ENCODE measurements at places on chromosomes 5 and 9.
A peak's percentile ranks its signal among the peaks of the same experiment; 100 is the strongest.

DNA sequence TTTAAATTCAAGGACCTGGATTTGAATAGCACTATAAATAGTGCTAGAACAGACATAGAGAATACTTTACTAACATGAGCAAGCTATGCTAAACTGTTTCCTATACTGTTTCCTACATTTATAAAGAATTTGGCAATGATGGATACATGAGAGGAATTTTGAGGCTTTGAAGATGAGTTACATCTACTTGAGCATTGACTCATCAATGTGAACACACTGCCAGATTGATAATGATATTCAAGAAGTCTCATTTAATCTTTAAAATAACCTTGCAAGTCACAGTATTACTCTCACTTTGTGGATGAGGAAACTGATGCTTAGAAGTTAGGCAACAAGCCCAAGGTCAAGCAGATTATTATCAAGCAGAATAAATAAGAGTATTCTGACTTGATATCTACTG is 281.9 kb downstream of the DNAH5 start:
- DNase-seq = no peak

DNA sequence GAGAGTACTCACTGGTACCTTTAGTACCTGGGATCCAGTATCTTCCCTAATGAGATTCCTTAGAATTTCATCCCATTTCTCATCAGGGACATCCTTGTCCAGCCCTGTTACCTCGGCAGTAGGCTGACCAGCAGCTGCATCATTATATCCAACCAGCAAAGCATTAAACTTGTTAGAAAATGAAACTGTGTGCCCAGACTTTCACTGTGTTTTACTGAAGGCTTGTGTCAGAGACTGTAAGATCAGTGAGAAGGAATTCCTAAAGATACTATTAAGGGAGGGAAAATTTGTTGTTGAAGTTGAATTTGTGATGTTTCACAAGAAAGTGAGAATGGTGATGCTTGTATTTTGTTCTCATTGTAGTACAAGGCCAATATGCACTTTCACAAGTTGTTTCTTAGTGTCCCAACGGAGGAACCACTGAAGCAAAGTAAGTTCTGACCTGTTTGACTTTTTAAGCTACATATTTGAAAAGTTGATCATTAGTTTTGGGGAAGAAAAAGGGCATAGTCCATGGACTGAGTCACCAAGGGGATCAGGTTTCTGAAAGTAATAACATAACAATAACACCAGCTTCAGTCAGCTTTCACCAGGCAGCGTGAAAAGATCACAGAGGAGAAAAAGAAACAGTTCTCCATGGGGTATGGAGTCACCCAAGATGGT is 48.8 kb downstream of the GRAMD2B start:
- DNase-seq = no peak

DNA sequence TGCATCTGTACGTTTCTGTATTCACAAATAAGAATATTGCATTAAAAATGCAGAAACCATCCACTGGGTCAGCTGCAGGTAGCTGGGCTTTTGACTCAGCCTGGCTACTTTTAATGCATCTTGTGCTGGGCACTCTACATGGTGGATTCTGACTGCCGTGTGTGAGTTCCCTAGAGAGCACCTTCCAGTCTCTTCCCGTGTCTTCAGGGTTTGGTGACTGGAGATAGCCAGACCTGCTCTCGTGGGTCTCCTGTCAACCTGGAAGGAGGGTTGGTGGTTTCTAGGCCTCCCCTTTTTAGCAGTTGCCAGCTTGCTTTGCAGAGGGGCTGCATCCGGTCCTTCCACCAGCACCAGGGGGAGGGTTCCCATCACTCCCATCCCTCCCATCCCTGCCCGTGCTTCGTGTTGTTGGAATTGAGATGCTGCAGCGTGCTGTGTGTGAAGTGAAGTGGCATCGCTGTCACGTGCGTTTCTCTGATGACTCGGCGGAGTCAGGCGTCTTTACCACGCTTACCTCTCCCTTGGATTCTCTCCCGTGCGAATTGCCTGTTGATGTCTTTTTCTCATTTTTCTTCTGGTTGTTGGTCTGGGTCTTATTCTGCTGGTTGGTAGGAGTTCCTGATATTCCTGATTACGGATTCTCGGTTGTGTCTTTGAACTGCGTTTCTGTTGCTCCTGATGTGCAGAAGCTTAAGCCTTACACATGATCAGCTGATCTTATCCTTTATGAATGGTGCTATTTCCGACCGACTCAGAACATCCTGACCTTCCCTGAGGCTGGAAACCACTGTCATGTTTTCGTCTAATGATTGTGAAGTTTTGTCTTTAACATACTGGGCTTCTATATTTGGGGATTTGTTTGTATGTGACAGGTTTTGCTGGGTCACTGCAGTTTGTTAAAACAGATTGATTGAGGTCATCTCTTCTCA is 16.9 kb downstream of the FBXW5 start:
- DNase-seq = no peak

GRCh38 chr5:132737982-132738681 is 786 bp upstream of the KIF3A start:
- no peak for DNase-seq

GRCh38 chr9:112224401-112225289 is 49.5 kb upstream of the SUSD1 start:
- DNase-seq = no peak

DNA sequence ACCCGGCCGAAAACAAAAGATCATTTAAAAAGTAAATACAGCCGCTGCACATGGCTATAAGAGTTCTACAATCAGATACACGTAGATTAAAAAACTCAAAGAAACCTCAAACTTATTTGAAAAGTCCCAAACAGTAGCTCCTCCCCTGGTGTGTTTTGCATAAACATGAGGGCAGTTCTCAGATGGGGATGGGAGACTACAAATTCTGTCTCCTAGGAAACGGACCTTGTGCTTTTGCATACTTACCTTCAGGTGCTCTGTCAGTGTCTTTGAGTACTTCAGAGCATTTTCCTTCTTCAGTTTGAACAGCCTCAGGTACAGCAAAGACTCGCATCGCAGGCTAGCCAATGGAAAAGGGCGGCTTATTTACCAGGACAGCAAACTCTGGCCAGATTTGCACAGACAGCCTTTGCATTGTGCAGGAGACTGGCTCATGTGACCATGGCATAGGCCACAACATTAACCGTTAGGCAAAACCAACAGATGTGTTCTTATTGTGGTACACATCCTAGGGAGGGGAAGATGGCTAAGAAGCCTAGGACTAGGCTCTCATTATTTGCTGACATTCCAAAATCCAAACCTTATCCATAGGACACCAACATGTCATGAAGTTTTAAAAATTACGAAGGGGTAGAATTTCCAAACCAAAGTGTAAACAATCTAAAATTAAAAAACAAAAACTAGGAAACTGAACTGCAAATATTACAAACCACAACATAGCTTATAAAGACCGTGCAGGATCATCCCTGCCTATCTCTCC is 12.8 kb downstream of the LEAP2 start:
- DNase-seq = no peak

DNA sequence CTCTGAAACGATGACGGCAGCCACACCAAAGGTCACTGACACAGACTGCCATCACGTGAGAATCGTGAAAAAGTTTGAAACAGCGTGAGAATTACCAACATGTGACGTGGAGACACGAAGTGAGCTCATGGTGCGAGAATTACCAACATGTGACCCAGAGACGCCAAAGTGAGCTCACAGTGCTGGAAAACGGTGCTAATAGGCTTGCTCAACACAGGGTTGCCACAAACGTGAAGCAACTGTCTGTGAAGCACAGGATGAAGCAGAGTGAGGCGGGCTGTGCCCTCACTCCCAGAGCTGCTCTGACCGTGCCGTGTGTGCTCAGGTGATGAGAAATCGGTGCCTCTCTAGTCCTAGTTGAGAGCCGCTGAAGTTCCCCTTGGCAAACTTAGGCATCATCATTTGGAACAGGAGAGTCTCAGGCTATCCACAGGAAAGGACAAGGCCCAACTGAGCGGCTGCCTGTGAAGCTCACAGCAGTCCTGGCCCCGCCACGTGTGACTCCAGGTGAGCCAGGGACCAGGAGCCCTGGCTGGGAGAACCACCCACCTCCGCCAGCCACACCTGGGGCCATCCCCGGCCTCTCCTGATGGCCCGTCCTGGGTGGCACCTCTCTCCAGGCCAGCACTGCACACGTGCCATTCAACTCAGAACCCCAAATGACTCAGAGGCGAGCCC is 29.8 kb upstream of the SLC6A3 start:
- DNase-seq = peak; percentile 50

DNA sequence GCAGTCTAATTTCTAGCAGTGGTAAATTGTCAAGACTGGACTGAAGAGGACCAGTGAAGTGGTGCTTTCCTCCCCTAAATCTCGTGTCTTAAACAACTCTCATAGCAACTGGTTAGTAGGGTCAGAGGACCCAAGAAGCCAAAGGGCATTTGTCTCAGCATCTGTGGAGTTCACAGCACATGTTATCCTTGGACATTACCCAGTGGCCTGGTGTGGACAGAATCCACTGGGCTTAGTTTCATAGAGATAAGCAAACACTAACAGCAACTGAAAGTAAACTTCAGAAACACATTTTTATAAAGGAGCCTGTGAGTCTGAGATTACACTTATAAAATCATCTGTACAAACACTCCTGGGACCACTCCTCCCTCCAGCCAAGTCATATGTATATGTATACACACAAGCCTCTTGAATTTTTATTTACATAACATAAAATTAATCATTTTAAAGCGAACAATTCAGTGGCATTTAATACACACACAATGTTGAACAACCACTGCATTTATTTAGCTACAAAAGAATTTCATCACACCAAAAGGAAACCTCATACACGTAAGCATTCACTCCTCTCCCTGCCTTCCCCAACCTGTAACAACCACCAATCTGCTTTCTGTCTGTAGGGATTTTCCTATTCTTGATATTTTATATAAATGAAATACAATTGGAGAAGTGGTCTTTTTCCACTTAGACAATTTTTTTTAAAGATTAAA is 457.8 kb downstream of the RASEF start:
- DNase-seq = no peak

- DNase-seq = no peak
Observed at GRCh38 chr5:171914726-171915338, 91.6 kb downstream of the FBXW11 start.

DNA sequence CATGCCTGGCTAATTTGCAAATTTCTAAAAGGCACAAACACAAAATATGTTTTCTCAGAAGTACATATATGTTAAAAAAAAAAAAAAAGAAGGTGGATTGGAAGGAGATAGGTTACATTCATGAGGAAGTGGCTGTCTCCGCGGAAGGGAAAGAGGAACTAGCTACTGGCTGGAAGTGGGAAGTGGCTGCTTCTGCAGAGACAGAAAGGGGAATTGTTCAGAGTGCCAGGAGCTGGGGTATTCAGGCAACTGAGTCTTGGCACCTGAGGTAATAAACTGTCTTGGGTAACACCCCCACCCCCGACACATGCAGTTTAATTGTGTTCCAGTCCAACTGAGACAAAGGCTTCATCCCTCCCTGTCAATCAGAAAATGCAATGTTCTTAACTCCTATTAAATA is 45.6 kb downstream of the S1PR3 start:
- DNase-seq = peak; percentile 57

DNA sequence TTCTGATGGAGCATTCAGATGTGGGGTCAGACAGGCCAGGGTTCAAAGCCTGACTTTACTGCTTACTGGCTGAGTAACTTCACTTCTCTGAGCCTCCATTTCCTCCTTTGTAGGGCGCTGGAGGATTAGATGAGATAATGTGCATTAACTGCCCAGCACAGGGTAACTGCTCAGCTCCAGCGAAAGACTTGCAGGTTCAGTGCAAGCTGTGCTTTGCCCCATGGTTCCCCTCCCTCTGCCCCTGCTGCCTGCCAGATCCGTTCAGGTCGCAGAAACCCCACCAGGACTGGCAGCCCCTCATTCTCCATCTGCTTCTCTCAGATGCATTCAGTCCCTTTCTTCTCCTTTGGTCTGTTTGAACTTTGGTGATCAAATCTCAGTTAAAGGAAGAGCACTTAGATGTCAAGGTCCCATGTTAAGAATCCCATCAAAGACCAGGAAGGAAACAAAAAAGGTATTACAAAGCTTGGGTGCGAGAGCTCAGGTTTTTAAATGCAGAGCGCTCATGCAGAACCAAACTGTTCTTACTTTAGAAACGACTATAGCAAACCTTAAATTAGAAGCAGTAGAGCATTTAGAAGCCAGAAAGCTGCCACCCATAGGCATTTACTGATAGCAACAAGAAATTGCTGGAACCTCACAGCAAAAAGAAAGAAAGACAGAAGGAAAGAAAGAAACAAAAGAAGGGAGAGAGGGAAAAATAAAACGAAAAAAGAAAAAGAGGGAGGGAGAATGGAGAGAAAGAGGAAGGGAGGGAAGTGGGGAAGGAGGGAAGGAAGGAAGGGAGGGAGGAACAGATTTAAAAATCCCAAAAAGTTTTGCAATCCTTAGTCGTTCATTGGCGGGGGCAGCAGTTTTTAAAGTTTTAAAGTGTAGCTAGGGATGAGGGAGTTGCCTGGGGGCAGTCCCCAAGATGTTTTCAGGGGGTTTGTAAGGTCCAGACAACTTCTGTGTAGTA is 23.5 kb downstream of the AFAP1L1 start:
- no peak for DNase-seq

DNA sequence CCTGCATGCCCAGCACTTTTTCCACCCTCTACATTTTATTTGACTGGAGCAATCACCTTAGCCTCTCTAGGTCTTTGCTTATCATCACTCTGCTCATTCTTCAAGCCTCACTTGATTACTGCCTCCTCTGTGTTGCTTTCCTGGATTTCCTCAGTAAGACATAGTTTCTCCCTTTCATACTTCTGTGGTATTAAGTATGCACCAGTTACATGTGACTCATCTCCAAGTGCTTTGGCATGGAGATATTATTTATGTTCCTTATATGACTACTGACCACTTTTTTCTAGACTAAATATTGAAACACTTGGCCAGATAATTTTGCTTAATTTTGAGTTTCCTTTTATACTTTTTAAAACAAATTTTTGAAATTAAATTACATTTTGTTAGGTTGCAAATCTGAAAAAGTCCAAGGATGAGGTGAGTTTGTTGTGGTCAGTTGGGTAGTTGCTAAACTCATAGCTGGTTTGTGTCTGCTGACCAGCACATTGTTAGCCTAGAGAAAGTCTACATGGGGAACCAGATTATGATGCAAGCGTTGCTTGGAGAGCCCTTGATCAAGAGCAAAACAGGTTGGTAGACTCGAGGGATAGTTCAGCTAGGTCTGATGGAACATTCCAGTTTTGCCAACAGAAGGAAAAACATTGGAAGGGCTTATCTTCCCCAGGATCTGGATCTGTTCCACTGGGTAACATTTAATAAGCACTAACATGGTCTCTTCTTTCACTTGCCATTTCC is 140.2 kb downstream of the TMC1 start:
- no peak for DNase-seq

- no peak for DNase-seq
Observed at GRCh38 chr5:21238786-21239185, 1250.8 kb upstream of the CDH18 start.

- peak; percentile 47 for DNase-seq
Observed at GRCh38 chr9:112867275-112867991, 23.2 kb downstream of the SLC46A2 start.

GRCh38 chr5:94691291-94691690 is 72.8 kb downstream of the SLF1 start:
- DNase-seq = no peak

- DNase-seq = no peak
Observed at GRCh38 chr5:53041071-53041692, 52.0 kb downstream of the ITGA2 start.

- DNase-seq = no peak
Observed at GRCh38 chr9:34541540-34541939, 18.8 kb upstream of the ENHO start.

- no peak for DNase-seq
Observed at GRCh38 chr9:117485176-117485575, 70.3 kb upstream of the ASTN2 start.

GRCh38 chr9:82242285-82242963 is 253.9 kb downstream of the SPATA31D1 start:
- DNase-seq = no peak

Measured in CD4-positive, alpha-beta T cell treated with Interleukin-15 for 1 hour (primary cell).